ENCODE measurements at places on chromosomes 6 and 20.

- no peaks in the 10 kb centered on the region for H3K27me3 ChIP-seq
- no peak overlapping the region for H3K27ac ChIP-seq
- H3K4me1 ChIP-seq: peaks cover 38% of the 10 kb centered on the region
- H3K36me3 ChIP-seq: no peaks in the 10 kb centered on the region
- H3K4me3 ChIP-seq: no peak overlapping the region
These were observed 80.7 kb downstream of the OLIG3 start for GRCh38 chr6:137413482-137413881.

- H3K27ac ChIP-seq: no peak overlapping the region
- H3K27me3 ChIP-seq: peaks cover 4% of the 10 kb centered on the region
These were observed 175.6 kb downstream of the PHACTR1 start for GRCh38 chr6:12892151-12892550.

DNA sequence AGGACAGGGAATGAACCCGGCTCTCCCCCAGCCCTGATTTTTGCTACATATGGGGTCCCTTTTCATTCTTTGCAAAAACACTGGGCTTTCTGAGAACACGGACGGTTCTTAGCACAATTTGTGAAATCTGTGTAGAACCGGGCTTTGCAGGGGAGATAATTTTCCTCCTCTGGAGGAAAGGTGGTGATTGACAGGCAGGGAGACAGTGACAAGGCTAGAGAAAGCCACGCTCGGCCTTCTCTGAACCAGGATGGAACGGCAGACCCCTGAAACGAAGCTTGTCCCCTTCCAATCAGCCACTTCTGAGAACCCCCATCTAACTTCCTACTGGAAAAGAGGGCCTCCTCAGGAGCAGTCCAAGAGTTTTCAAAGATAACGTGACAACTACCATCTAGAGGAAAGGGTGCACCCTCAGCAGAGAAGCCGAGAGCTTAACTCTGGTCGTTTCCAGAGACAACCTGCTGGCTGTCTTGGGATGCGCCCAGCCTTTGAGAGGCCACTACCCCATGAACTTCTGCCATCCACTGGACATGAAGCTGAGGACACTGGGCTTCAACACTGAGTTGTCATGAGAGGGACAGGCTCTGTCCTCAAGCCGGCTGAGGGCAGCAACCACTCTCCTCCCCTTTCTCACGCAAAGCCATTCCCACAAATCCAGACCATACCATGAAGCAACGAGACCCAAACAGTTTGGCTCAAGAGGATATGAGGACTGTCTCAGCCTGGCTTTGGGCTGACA is 28.8 kb upstream of the ZBP1 start:
- H3K4me1 ChIP-seq: peaks cover 3% of the 10 kb centered on the region
- no peak for DNase-seq
- peaks cover 22% of the 10 kb centered on the region for H3K36me3 ChIP-seq
- H3K27ac ChIP-seq: no peak overlapping the region
- no peak overlapping the region for H3K4me3 ChIP-seq

- H3K36me3 ChIP-seq: no peaks in the 10 kb centered on the region
- H3K27me3 ChIP-seq: peaks cover 8% of the 10 kb centered on the region
- peaks cover 33% of the 10 kb centered on the region for H3K4me1 ChIP-seq
- H3K4me3 ChIP-seq: peak overlapping the region; percentile 58
These were observed 2.5 kb downstream of the CCDC167 start for GRCh38 chr6:37496951-37497885.

- H3K4me1 ChIP-seq: peaks cover 5% of the 10 kb centered on the region
- H3K27ac ChIP-seq: no peak overlapping the region
- DNase-seq: no peak
- H3K27me3 ChIP-seq: no peaks in the 10 kb centered on the region
- no peaks in the 10 kb centered on the region for H3K36me3 ChIP-seq
- no peak overlapping the region for H3K4me3 ChIP-seq
These were observed 1021.6 kb upstream of the MAP3K7 start for GRCh38 chr6:91608428-91608827.

DNA sequence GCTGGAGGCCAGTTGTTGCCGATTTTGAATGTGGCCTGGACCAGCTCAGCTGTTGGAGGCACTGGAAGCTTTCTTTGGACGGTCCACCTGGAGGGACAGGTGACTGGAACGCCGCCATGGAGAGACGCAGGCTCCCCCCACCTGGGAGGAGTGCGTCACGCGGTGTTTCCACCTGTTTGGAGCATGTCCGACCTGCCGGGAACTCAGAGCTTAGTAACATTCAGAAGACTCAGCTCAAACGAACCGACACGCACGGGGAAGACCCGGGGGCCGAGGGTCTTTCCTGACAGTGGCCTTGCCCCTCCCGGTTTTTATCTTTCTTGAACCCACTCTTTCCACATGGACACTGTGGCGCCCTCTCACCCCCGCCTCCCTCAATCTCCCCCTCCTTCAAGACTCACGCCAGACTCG is 141.6 kb downstream of the SMOC2 start:
- no peak overlapping the region for H3K4me3 ChIP-seq
- no peak overlapping the region for H3K27ac ChIP-seq
- peaks cover 3% of the 10 kb centered on the region for H3K4me1 ChIP-seq

DNA sequence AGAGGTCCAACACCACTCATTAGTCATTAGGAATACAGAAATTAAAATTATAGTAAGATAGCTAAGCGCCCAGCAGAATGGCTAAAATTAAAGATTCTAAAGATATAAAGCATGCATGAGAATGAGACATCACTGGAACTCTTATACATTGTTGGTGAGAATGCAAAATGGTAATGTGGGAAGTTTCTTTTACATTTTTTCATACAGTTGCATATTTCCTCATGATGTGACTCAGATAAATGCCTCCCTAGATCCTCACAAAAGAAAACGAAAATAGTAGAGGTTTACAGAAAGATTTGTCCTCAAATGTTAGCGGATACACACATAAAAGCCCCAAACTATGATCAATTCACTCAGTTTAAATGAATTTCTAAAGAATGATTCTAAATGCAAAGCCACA is 633.7 kb upstream of the GJE1 start:
- H3K27me3 ChIP-seq: no peaks in the 10 kb centered on the region
- peaks cover under 1% of the 10 kb centered on the region for H3K36me3 ChIP-seq
- DNase-seq: no peak
- H3K4me3 ChIP-seq: no peak overlapping the region

- no peak overlapping the region for H3K27ac ChIP-seq
- DNase-seq: no peak
- H3K4me3 ChIP-seq: no peak overlapping the region
- no peaks in the 10 kb centered on the region for H3K36me3 ChIP-seq
- H3K27me3 ChIP-seq: no peaks in the 10 kb centered on the region
- peaks cover 2% of the 10 kb centered on the region for H3K4me1 ChIP-seq
These were observed 56.4 kb upstream of the TPD52L1 start for GRCh38 chr6:125097186-125097585.

DNA sequence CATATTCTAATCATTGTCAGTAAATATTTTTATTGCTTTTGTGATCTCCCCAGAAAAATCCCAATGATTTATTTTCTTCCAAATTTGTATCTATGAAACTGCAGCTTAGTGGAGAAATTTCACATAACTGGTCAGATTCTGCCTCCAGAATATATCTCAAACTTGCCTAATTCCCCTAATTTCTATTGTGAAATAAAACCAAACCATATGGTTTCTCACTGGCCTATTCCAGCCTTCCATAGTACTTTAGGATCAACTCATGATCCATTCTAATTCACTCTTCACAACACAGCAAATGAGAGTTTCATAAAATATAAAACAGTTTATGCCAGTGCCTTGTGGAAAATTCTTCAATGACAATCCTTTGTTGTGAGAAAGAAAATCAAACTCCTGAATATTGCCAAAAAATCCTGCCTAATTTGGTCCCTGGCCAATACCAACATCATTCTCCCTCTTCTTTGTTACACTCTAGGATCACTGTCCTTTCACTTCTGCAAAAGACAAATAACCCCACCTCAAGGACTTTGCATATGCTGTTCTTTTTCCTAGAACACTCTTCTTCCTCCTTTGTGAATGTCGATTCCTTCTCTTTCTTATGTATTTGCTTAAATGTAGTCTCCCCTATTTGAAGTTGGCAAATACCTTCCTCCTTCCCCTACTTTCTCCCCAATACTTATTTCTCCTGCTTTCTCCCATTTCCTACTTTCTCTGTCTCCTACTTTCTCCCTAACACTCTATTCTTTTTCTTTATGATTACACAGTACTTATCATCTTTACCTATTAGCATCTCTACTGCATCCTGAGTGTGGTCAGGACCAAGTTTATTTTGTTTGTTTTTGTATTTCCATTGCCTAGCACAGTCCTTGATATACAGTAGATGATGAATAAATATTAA is 587.5 kb downstream of the RFPL4B start:
- DNase-seq: no peak
- no peak overlapping the region for H3K27ac ChIP-seq
- no peaks in the 10 kb centered on the region for H3K27me3 ChIP-seq
- no peaks in the 10 kb centered on the region for H3K36me3 ChIP-seq
- H3K4me3 ChIP-seq: no peak overlapping the region
- H3K4me1 ChIP-seq: no peaks in the 10 kb centered on the region

GRCh38 chr20:36908603-36909002 is 32.7 kb downstream of the TLDC2 start:
- H3K4me1 ChIP-seq: no peaks in the 10 kb centered on the region
- H3K4me3 ChIP-seq: no peak overlapping the region
- no peaks in the 10 kb centered on the region for H3K36me3 ChIP-seq
- no peak for DNase-seq
- H3K27me3 ChIP-seq: peaks cover 3% of the 10 kb centered on the region

GRCh38 chr6:150194195-150194594 is 51.4 kb downstream of the PPP1R14C start:
- peaks cover 9% of the 10 kb centered on the region for H3K36me3 ChIP-seq
- peaks cover 9% of the 10 kb centered on the region for H3K27me3 ChIP-seq
- no peak overlapping the region for H3K4me3 ChIP-seq
- peaks cover 4% of the 10 kb centered on the region for H3K4me1 ChIP-seq
- DNase-seq: no peak
- H3K27ac ChIP-seq: no peak overlapping the region
